ENCODE measurements at places on chromosomes 4 and X.

- DNase-seq: peak; percentile 27
These were observed 49.0 kb upstream of the VEGFC start for GRCh38 chr4:176841711-176842112.

- no peak for DNase-seq
These were observed 336.7 kb upstream of the GNPDA2 start for GRCh38 chr4:45062935-45063545.

DNA sequence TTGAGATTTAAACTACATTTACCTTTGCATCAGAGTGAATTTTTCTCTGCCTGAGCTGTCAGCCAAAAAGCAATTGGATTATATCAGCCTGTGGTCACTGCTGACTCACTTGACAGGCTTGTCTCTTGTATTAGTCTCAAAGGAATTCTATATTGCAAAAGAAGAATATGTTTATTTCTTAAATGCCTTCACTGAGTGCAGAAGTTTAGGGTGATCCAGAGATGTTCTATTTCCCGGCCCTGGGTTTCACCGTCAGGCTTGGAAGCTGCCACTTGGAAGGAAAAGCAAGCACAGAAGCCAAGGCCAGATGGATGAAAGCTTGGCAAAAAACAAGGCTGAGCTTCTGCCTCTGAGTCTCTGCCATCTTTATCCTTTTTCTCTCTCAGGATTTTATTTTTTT is 80.9 kb downstream of the FAM114A1 start:
- peak; percentile 86 for DNase-seq

- DNase-seq: no peak
These were observed 25.2 kb upstream of the ADD1 start for GRCh38 chr4:2818351-2818939.

DNA sequence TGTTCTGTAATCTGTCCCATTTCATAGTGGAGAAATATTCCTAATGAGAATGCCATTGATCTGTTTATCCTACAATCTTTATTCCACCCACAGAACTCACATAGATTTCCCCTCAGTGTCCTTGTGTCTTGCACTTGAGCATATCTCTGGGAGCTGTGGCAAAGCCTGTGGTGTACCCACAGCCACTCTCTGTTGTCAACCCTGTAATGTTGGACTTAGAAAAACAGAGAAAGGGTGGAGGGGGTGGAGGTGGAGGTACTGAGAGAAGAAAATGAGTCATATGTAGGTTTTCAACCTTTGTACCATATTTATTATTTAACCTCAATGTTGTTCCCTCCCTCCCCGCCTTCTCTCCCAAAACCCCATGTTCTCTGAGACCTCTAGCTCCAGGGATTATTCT is 46.9 kb upstream of the TLL1 start:
- DNase-seq: no peak

- DNase-seq: no peak
These were observed 275.9 kb upstream of the VCX3A start for GRCh38 chrX:6810776-6811175.

DNA sequence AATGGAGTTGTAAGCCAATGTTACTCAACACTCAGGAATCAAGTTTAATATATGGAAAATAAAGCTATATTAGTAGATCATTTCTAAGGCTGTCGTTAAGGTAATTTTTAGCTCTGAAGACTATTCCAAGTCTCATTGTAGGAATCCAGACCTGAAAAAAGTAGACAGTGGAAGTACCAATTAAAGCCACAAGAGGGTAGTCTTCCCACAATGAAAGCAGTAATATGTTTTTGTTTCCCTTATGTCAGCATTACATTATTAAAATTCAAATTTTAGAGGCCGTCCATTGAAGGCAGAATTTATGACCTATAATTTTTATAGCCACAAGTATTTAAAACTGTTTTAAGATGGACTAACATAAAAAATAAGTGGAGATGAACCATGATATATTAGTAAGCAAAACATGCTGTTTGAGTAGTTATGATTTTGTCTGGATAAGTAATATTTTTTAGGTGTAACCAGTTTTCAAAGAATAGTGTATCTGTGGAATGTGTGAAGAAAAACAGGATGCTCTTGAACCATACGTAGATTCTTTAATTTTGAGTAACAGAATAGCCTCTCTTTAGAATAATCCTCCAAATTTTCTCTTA is 372.6 kb upstream of the TECRL start:
- peak; percentile 26 for DNase-seq

GRCh38 chrX:13966071-13966792 is 63.5 kb downstream of the GEMIN8 start:
- no peak for DNase-seq

- peak; percentile 92 for DNase-seq
These were observed 124.4 kb downstream of the RELL1 start for GRCh38 chr4:37561803-37562207.

- DNase-seq: no peak
These were observed 163.9 kb upstream of the IGFBP7 start for GRCh38 chr4:57274082-57274481.

GRCh38 chrX:71282514-71283402 is 677 bp upstream of the NONO start:
- peak; percentile 56 for DNase-seq

GRCh38 chrX:46849933-46850332 is 13.1 kb downstream of the RP2 start:
- peak; percentile 32 for DNase-seq

DNA sequence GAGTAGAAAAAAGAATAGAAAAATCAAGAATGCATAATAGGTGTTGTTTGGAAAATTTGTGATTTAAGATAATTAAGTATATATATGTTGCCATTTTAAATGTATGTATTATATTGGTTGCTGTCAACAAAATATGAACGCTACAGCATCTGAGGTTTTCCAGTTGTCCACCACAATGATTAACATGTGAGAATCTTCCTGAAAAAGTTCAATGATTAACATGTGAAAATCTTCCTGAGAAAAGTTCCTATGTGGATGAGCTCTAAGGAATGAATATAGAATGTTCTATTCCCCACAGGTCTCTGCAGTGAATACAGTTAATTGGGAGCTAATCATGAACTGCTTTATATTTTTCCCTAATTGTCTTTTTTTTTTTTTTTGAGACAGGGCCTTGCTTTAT is 214.7 kb downstream of the CBR4 start:
- no peak for DNase-seq

GRCh38 chrX:120638619-120639018 is 8.8 kb upstream of the C1GALT1C1 start:
- DNase-seq: no peak

GRCh38 chrX:136203951-136204350 is 47.2 kb downstream of the MAP7D3 start:
- DNase-seq: no peak

- DNase-seq: no peak
These were observed 32.6 kb downstream of the HMX1 start for GRCh38 chr4:8838961-8839431.

- no peak for DNase-seq
These were observed 313.8 kb downstream of the CAMK2D start for GRCh38 chr4:113447769-113448168.

DNA sequence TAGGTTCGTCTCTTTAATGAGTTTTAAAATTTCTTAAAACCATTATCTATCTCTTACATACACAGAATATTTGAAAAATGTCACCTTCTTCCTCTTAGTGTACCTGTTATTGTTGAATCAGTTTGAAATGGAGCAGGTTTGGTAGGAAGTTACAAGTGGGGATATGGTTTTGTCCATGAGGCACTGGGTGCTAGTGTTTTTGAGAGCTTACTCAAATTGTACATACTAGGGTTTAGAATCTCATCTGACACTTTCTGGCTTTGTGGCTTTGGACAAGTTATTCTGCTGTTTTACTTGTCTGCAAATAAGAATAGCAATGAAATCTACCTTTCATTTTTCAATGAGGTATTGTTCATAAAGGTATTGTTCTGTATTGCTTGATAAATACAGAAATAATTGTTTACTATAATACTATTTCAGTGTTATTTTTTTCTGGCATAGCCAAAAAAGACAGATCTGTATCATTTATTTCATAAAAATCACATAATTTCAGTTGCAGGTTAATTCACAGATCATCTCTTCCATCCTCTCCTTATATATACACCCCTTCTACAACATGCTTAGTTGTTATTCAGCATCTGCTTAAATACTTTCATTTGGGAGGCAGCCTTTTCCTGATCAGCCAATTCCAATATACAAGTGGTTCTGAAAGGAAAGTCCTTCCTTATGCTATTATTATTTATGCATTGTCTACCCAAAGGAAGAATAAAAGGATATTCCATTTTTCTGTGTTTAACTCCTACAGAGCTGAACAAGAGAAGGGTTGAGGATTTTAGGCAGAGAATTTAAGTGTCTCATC is 13.3 kb downstream of the NCAPG start:
- no peak for DNase-seq

- DNase-seq: no peak
These were observed 38.6 kb downstream of the PJA1 start for GRCh38 chrX:69126642-69127041.

GRCh38 chr4:84994280-84994679 is 27.8 kb upstream of the WDFY3 start:
- no peak for DNase-seq

DNA sequence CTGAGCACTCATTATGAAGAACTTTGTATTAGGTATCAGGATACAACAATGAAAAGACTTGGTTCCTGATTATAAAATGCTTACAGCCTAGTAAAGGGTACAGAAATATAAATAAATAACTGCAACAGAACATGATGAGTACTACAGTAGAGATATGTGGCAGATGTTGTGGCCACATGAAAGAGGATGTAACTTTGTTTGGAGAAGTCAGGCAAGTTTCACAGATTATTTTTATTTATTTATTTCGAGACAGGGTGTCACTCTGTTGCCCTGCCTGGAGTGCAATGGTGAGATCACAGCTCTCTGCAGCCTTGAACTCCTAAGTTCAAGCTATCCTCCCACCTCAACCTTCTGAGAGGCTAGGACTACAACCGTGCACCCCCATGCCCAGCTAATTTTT is 15.8 kb upstream of the UBE2K start:
- no peak for DNase-seq

DNA sequence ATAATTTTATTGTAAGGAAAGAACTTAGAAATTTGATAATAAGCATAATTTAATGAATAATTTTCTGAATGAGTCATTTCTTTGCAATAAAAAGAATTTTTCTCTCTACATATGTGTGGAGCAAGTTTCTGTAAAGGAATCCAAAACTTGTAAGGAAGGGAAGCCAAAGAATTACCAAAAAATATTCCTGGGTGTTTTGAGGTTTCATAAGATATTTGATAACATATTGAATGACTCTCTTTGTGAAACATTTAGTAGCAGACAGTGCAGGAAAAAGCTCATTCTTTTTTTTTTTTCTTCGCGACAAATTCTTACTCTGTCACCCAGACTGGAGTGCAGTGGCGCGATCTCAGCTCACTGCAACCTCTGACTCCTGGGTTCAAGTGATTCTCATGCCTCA is 469.0 kb upstream of the MAGEB2 start:
- DNase-seq: peak; percentile 6

DNA sequence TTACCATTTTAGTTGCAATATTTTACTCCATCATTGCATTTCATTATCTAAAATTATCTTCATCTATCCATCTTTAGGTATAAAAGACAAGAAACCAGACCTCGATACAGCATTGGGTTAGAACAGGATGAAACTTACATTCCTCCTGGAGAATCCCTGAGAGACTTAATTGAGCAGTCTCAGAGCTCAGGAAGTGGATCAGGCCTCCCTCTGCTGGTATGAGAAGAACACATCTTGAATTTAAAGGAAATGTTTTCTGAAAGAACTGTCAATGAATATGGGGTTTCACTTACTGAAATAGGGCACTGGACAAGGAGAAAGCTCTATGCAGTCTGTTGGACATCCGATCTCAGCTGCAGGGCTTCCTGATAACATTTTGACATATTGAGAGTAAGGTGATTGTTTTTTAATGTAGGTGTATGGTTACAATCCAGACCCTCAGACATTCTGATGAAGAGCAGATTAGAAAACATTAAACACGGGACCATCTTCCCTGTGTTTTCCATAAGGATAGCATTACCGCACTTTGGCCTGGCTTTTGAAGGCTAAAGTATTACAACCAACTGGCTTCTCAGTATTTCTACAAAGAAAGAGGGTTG is 367.2 kb downstream of the BMPR1B start:
- peak; percentile 61 for DNase-seq

GRCh38 chrX:77900688-77901087 is 1.4 kb downstream of the COX7B start:
- DNase-seq: no peak

- DNase-seq: peak; percentile 97
These were observed 11.6 kb upstream of the TTC29 start for GRCh38 chr4:146957237-146957636.

- no peak for DNase-seq
These were observed 20.9 kb upstream of the KLHL8 start for GRCh38 chr4:87241336-87241735.

GRCh38 chr4:172095161-172095560 is 282.0 kb downstream of the GALNTL6 start:
- no peak for DNase-seq

DNA sequence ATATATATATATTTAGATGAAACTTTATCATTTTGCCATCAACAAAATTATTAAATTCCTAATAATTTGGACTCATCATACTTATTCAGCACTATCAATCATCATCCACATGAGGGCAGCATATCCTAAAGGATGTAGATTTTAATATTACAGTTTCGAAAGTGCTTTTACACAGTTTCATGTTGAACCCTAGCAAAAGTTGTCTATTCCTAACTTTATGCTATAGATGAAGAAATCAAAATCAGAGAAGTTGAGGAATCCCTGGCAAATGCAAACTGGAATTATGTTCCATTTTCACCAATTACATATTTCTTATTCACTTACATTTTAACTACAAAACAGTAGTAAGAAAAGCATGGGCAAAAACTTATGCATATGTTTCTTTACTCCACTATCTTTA is 36.6 kb upstream of the UGT2A1 start:
- DNase-seq: no peak

- no peak for DNase-seq
These were observed 23.6 kb upstream of the CBR4 start for GRCh38 chr4:169033660-169034059.

GRCh38 chr4:56084851-56085250 is 136.1 kb downstream of the CEP135 start:
- no peak for DNase-seq

DNA sequence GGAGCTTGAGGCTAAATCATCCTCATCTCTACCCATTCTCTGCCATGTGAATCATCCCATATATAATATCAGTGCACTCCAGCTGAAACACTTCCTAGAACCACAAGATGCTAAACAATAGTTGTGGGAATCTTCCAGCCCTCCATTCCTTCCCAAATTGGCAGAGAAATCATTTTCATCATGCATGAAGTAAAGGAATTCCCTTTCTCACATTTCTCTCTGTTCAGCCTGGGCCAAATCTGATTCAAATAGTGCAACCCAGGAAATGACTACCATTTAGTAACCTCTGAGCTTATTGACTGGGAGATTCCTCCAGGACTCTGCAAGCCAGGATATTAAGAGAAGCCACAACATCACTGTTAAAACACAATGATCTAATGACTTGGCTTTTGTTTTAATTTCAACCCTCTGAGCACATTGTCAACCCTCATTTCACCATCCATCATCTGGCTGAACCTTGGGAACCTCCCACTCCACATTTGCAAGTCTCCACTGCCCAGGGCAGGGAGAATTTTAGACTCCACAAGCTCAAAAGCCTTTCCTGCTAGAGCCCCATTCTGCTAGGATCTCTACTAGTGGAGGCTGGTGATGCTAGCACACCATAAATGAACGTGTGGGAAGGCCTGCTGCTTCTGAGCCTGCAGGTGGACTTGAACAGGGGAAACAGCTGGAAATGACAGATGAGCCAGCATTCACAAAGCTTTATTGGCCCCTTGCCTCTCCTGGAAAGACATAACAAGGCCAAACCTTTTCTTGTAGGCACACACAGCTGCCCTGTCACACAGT is 133.9 kb downstream of the TET2 start:
- peak; percentile 64 for DNase-seq
